ENCODE measurements at places on chromosomes 6 and 20.

DNA sequence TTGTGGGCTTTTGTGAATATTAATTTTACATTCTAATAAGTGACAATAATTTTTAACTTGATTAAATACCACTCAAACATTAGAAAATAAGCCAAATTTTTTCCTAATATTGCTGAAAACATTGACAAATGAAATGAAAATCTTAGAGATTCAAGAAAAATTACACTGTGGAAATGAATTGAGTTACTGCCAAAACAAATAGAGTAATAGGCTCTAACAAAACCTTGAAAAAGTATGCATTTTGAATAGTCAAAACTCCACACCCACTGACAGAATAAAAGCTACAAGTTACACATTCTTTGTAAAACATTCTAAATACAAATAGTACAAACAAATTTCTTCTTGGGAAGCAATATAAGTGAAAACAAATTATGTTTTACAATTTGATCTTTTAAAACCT lies 5.9 kb downstream of the TBX18 start:
- no peak for DNase-seq

DNA sequence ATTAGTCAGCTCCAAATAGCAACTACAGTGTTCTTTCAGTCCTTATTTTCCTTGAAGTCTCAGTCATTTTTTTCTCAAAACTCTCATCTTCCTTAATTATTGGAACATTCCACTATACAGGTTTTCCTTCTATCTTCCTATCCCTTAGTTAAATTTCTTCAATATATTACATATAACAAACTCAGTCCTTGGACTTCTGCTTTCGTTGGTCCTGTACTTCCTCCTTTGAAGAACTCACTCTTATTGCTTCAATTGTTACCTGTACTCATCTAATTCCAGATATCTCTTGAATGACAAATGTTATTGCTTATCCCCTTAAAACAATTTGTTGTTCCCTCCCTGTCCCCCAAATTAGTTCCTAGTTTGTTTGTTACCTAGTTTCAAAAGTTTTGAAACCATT lies 67.7 kb upstream of the NOTCH4 start:
- no peak for DNase-seq

- no peak for DNase-seq
Measured at GRCh38 chr6:33277663-33278391, 904 bp downstream of the B3GALT4 start.

DNA sequence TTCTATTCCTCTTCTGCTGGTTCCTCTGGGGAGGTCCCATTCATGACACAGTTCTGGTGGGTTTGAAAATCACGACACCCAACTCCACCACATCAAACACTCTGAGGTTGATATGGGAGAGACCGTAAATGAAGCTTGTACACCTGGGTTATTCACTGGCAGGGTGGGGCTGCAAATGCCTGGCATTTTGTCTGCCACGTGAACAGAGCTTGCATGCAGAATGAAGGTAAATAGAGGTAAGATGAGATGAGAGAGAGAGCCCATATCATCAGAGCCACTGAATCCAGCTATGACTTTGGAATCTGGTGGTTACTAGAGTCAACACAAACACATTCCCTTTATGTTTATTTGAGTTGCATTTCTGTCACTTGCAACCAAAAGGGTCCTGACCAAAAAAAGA lies 97.4 kb downstream of the BANF2 start:
- DNase-seq: no peak

DNA sequence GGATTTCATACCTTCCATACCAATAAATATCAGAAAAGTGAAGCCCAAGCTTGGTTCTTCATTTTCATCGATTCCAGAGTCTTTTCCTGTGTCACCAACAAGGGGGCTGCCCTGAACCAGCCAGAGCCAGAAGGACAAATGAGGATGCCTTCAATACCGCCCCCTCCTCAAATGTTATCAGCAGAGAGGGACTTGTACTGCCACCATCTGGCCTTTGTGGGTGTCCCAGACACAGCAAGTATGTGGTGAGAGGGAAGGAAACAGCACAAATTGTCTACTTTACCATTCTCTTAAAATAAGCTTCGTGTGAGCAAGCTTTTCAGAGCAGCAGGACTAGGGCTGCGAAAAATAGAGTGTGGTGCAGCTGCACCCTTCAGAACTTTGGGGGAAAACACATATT lies 165.3 kb downstream of the SOBP start:
- no peak for DNase-seq

DNA sequence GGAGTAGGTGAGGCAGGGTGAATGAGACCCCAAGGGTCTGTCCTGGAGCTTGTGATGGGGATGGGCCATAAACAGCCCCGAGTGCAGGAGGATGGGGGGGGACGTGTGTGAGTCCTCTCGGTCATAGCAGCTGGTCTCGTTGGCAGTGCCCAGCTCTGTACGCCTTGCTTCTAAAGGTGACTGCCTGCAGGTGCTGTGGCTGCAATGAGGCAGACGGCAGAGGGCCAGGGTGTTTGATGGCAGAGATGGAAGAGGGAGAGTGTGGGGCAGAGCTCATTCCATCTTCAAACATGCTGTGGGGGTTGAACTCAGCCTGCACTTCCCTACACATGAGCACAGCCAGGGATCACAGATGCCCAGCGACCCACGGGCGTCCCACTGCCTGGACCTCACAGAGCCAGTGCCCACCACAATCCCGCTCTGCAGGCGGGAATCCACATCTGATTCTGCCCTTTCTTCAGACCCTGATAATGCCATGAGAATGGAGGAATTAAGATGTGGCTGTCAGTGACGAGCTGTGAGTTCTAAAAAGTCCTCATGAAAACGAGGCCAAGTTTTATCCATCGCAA lies 123.3 kb upstream of the CDH4 start:
- DNase-seq: no peak

GRCh38 chr6:11278207-11278559 lies 45.7 kb upstream of the NEDD9 start:
- DNase-seq: no peak

GRCh38 chr6:63094947-63095346 lies 116.3 kb upstream of the FKBP1C start:
- DNase-seq: no peak

GRCh38 chr6:10033223-10033829 lies 381.5 kb downstream of the TFAP2A start:
- no peak for DNase-seq

- DNase-seq: no peak
Measured at GRCh38 chr6:134997133-134997995, 47.5 kb upstream of the ALDH8A1 start.

DNA sequence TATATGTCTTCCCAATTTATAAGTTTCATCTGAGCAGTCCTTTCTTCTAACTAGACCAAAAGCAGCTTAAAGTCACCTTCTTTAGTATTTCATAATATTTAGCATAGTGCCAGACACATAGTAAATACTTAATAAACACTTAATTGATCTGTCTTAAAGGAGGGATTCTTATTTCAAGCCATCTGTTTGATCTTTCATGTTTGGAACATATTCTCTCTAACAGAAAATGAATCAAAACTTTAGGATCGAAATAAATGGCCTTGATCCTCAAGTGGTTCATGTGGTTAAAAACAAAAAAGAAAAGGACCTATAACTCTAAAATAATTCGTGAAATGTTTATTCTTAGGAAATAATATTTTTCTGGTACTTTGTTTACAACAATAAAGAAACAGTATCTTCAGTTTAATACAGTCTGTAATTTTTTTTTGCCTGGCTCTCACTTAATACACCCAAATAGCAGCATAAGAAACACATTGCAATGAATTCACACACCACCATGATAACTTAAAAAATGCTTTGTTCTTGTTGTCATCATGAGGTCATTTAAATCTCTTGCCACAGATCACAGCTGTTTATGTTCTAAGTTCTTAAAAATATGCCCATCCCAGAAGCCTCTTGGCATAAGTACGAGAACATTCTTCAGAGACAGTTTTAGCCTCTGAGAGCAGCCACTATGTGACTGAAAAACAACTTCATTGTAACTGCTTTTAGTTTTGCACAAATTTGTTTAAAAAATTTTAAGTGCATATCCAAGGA lies 48.1 kb downstream of the ESF1 start:
- DNase-seq: no peak

DNA sequence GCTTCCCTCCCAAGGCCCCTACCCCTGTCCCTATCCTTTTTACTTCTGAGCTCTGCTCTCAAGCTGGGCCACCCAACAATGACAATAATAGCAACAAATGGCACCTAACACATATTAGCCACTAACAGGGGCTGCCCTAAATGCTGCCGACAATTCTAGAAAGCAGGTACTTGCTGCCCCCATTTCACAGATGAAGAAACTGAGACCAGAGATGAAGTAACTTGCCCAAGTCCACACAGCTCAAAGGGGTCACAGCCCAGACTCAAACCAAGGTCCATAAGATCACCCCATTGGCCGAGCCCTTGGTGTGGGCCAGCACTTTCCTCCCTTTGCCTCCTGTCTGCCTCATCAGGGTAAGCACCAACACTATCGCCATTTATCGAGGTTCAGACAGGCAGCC lies 12.0 kb downstream of the BNIP5 start:
- DNase-seq: no peak

DNA sequence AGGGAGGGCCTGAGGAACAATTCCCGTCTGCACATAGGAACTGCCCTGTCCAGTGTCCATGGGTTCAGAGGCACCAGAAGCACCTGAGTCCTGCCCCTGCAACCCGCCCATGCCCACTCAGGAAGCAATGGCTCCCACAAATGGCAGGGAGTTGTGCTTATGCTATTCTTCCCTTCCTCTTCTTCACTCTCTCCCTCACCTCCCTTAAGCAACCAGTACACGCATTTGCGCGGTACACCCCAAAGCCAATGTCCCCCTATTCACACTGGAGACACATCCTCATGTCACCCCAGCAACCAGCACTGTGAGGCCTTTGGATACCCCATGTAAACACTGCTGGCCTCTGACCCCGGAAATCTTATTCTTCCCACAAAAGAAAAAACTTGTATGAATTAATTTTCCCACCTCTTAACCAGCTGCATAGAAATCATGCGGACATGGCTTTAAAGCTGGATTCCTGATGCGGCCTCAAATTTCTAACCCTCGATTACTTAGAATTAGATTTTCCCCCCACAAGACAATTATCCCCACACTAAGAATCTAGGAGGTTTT lies 30.9 kb downstream of the FYN start:
- DNase-seq: no peak

DNA sequence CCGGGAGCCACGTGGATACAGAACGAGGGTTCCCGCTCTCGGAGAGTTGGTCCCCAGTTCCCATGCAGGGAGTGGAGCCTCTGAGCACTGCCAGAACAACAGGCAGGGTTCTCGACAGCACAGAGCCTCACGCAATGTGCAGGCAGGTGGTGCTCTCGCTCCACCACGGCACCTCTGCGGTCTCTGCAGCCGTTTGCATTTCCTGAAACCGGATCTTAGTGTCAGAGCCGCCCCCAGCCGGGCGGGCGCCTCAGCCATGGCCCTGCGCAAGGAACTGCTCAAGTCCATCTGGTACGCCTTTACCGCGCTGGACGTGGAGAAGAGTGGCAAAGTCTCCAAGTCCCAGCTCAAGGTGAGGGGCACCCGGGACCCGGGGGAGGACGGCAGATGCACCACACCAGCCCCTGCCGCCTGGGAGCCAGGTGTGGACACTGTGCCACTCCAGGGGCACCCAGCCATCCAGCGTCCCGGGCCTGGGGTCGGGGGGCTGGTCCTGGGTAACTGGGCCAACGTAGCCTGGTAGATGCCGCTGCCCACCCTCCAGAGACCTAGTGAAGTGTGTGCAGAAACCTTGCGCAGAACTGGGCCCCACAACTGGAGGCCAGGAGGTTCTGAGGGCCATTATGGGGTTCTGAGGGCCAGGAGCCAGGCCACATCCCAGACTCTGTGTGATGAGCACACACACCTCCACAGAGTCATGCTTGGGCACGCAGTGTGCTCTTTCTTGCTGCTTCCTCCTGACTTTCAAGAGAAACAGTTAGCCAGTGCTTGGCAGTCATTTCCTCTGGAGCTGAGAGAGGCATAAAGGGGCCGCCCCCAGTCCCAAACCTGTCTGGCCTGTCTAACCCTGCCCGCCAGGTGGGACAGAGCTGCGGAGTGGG lies at the start of gene DEF6:
Gene DEF6, plus strand, starts transcription at position 218 of the 881 bp plus-strand sequence. Its CDS starts 39 bp downstream, at position 257.
- peak; percentile 76 for DNase-seq

DNA sequence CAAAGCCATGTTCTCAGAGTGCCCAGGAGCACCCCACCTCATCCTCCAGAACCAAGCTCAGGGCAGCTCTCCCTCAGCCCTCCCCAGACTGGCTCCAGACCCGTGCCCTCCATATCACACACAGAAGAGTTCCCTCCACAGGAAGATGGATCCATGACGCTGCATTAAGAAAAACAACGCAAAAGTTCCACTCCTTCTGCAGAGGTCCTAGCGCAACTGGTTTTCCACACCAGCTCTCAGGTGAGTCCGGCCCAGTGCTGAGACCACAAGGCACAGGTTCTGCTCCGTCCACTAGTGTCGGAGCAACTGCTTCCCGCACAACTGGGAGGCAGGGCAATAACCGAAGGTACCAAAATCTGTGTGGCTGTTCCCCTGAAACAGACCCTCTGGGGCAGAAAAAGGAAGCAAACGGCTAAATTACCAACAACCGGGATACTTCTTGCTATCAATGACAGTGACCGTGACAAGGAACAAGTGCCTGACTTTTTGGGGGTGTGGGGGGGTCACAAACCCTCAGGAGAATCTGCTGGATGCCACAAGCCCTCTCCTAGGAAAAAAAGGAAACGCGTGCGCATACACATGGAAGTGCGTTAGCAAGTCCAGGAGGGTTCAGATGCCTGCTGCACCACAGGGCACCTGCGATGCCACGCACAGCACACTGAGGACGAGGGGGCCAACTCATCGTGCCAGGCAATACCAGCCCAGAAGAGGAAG lies 49.2 kb downstream of the MYH7B start:
- no peak for DNase-seq

DNA sequence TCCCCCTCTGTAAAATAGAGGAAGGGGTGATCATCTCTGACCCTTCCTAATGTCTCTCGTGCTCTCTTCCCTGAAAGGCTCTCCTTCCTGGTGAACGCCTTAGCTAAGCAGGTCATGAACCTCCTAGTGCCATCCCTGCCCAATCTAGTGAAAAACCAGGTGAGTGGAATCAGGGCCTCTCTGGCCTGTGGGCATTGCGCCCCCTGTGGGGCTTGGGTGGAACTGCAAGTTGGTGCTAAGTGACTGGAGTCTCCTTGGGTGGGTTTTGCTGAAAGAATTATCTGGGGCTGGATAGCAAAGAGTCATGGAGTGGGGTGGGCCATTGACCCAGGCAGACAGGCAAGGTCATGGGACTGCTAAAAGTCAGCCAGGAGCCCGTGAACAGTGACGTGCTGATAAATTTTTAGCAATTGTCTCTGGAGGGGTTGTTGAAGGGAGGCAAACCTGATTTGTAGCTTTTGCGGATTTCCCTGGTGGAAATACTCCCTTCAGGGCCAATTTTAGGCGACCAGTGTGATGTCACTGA lies 8.9 kb downstream of the BPIFB1 start:
- DNase-seq: peak; percentile 25

DNA sequence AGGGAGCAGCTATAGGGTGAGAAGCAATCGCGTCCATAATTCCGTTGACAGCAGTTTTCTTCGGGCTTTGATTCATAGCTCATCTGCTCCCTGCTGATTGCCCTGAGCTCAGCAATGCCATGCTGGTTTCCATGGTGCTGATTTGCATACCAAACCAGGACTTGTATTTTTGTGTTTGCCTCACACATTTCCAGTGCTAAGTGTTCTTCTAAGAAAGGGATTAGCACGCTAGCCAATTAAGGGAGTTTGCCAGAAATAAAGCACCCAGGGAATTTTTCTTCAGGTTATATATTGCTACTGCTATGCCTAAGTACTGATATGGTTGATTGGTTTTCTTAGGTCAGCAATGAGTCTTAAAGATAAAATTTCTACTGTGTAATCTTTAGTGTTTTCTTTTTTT lies 177.6 kb downstream of the PLCB1 start:
- DNase-seq: no peak

All from activated naive CD8-positive, alpha-beta T cell treated with anti-CD3 and anti-CD28 coated beads, Interleukin-2, amount 50 U/mL, for 16 hours (primary cell).